Stimulated activated CD4-positive, alpha-beta T cell treated with anti-CD3 and anti-CD28 coated beads, Interleukin-15, amount 100 ng/mL, for 48 hours (primary cell): ENCODE measurements at places on chromosomes 5 and 9.

DNA sequence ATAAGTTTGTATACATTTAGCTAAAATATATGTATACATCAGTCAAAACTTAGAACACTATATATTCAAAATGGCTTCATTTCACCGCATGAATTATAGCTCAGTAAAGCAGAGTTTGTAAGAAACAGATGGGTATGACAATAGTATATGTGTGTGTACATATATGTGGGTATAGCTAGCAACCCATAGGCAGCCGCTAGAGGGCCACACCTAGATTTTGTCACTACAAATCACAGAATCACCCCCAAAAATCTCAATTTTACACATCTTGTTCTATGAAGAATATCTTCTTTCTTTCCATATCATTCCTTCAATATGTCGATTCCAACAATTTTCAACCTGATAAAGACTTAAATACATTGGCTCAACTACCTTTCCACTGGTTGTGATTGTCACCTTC, 357.8 kb upstream of the CCNG1 start:
- no peak for DNase-seq

DNA sequence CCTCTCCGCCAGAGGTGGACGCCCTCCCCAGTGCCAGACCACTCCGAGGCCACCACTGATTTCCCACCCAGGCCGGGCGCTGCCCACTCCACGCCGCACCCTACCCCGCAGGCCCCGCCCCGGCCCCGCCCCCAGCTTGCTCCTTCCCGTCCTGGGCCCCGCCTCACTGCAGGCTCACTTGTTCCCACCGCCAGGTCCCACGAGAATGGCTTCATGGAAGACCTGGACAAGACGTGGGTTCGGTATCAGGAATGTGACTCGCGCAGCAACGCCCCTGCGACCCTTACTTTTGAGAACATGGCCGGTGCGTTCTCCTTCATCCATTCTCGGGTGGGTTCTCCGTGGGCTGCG, 6.5 kb downstream of the LRRC26 start:
- no peak for DNase-seq

GRCh38 chr5:150641006-150641570, 628 bp downstream of the SYNPO start:
- DNase-seq: no peak

- no peak for DNase-seq
Measured at GRCh38 chr5:126914801-126915436, 115.4 kb downstream of the MARCHF3 start.

DNA sequence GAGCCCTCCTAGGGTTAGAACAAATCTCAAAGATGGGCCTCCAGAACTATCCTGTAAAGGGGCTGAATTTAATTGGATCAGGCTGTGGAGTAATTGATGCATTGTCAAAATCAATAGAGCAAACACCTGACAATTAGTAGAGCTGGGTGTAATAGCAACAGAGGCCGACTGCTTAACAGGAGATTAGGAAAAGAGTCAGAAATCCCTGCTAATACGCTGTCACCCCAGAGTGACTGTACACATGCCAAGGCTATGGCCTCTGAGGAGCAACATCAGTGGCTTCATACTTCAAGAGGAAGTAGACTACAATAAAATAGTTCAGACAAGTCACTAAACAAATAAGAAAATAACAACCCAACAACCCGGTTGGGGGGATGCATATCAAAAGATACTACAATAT, 18.7 kb upstream of the GRPEL2 start:
- DNase-seq: no peak

DNA sequence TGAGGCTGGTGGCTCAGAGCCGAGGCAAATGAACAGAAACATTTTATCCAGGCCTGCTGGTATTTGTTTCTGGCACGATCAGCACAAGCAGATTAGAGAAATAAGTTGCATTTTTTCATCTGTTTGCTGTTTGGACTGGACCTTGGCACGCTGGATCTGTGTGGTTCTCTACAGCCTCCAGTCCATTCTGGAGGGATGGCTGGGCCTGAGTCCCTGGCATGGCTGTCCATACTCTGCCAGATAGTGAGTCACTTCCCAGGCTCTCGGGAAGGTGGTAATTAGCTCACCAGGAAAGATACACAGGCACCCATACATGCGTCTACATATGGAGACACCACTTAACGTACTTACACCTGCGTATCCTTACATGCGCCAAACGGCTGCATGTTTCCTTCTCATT, 78.6 kb downstream of the SPRY4 start:
- no peak for DNase-seq

GRCh38 chr9:19922476-19923118, 133.8 kb upstream of the SLC24A2 start:
- no peak for DNase-seq
